ENCODE measurements at places on chromosomes 3 and 15.

- DNase-seq: no peak
Measured at GRCh38 chr15:67050522-67051087, 14.8 kb upstream of the SMAD3 start.

GRCh38 chr3:168431491-168431890, 335.8 kb upstream of the GOLIM4 start:
- DNase-seq: no peak

GRCh38 chr3:16455001-16455400, 58.5 kb downstream of the RFTN1 start:
- DNase-seq: no peak

GRCh38 chr15:70014331-70014730, 83.4 kb downstream of the TLE3 start:
- DNase-seq: no peak

GRCh38 chr15:24223739-24224138, 451.8 kb upstream of the NPAP1 start:
- DNase-seq: no peak

DNA sequence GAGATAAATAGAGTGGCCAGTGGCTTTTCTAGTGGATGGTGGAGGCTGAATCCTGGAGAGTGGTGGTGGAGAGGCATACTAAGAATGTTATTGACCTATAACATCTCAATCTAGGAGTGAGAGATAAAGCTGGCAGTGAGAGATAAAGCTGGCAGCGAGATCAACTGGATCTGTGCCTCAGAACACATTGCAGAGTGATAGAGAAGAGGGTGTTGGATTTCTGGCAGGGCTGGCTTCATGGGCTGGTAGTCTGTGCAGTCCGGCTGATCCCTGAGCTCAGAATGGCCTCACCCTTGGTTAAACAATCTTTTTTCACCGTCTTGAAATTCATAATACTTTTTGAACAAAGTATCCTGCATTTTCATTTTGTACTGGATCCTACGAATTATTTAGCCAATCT, 221.2 kb downstream of the NLGN1 start:
- DNase-seq: no peak

- DNase-seq: no peak
Measured at GRCh38 chr3:170553788-170554757, 31.8 kb downstream of the SLC7A14 start.

- no peak for DNase-seq
Measured at GRCh38 chr3:58711871-58712270, 45.3 kb upstream of the FAM3D start.

- DNase-seq: no peak
Measured at GRCh38 chr3:98829246-98829832, 66.2 kb downstream of the ST3GAL6 start.

GRCh38 chr15:92034227-92034626, 180.7 kb downstream of the SLCO3A1 start:
- DNase-seq: no peak

GRCh38 chr3:17945799-17946399, 203.5 kb upstream of the TBC1D5 start:
- DNase-seq: no peak

DNA sequence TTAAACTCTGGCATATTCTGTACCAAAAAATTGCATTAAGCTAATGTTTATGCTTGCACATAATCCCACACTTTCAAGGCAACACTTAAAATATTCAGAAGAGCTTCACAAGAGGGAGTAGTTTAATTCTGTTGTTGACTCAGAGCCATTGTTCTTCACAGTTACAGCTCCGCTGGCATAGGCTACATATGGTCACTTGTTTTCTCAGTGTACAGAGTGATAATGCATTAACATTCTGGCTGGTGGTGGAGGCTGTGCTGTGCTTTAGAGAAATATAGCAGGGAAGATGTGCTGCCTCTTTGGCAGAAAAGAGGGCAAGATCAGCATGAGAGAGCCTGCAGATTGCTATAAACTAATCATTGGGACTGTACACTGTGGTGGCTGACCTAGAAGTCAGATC, 13.3 kb downstream of the NLGN1 start:
- DNase-seq: no peak

DNA sequence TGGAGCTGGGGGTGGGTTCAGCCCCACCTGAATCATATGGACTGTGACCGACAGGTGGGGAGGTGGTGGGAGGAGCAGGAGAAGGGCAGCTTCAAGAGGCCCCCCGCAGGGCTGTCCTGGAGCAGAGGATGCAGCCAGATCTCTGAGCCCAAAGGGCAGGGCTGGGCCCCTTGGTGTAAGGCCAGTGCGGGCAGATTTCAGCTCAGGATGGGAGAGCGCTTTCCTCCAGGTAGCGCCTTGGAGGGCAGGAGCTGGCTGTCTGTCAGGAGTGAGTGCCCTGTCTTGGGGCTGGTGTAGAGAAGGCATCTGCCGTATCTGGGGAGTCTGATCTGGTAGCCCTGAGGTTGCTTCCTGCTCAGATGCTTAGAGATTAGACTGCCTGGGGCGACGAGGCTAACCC, 7.3 kb downstream of the TMEM43 start:
- no peak for DNase-seq

DNA sequence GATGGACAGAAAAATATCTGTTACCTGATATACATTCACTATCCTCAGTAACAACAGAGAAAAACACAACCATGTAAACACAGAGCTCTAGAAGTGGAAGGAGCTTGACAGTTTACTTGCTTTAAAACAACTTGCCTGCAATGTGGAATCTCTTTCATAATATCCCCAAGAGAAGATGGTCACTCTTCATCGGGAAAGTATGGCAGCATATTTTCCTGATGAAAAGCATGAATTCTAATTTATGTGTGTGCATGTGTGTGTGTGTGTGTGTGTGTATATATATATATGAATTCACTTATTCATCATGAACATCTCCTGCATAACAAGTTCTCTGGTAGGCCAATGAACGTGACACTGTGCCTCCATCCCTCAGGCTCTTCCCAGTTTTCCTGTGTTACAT, 81.2 kb downstream of the EFL1 start:
- DNase-seq: no peak

DNA sequence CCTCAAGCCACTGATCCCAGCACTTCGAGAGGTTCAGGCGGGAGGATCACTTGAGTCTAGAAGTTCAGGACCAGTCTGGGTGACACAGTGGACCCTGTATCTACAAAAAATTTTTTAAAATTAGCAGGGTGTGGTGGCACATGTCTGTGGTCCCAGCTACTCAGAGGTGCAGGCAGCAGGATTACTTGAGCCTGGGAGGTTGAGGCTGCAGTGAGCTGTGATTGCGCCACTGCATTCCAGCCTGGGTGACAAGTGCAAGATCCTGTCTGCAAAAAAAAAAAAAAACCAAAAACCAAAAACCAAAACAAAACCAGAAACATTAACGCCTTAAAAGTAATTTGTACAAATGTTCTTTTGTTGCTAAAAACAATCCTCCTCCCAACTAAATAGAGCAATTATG, 27.9 kb upstream of the SLC12A8 start:
- DNase-seq: no peak

DNA sequence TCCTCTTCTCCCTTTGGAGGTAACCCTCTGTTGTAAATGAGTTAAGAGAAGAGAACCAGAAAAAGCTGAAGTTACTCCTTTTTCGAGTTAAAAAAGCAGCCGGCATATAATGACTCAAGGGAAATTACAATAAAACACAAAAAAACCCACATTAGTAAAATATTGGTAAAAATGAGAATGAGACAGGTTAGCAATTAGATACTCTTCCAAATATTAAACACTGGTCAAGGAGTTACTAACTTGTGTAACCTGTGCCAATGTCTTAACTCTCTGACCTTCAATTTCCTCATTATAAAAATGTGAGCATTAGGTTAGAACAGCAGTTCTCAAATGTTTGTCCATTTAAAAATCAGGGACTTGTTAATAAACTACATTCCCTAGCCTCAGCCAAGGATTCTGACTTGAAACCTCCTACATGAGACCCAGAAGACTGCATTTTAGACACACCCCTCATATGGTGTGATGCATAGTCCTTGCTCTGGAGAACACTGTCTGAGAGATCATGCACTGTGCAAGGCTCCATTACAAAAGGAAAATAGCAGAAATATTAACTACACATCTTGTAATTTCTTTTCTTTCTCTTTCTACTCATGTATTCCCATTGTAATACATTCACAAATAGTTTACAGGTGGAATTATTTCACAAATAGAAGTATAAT, 42.7 kb upstream of the TOP2B start:
- no peak for DNase-seq

DNA sequence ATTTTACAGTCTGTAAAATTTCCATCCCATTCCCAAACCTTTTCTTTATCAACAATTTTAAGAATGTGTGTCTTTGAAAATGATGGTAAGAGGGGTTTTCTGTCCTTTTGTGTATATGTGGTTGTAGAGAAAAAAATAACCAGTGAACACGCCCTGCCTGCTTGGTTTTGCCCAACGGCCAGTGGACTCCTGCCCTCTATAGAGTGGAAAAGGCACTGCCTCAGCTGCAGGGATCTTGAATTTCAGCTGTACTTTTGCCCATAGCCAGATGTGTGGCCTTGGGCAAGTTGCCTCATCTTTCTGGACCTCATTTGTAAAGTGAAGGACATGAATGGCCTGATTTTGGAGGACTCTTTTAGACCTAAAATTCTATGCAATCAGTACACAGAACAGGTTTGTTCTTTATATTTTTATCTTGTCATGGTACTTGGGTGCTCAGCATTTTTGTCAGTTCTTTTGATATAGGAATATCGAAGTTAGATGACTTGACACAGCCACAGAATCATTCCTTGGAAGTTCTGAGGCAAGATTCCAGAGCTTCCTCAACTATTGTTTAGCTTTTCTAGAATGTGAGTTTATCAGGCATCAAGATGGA, 81.0 kb downstream of the CLDN11 start:
- no peak for DNase-seq
